ENCODE measurements at places on chromosomes 3 and 15. TPM values are rescaled to one million over a fixed set of nuclear protein-coding genes. Genes with fewer than 3 reads are reported as not detected.

- DNase-seq, result no peak
Measured at GRCh38 chr3:87351937-87352336, 75.6 kb upstream of the POU1F1 start.

GRCh38 chr3:192918275-192918588 is 576 bp upstream of the MB21D2 start:
- no peak for DNase-seq

DNA sequence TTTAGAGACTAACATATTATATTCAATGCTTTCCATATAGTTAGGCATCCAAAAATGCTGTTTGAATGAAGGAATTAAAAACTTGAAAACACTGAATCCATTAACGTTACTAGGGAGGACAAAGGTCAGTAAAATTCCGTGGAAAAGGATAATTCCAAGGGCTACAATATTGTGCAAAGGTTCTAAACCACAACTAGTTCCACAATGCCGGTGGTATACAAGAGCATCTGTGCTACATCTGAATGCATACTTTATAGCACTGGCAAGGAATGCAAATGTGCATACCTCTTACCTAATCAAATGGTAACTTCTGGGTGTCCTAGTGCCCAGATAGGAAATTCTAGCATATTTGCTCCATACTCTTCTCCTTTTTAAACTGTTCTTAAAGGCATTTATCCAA is 2.2 kb downstream of the ICE2 start:
- DNase-seq, result no peak

DNA sequence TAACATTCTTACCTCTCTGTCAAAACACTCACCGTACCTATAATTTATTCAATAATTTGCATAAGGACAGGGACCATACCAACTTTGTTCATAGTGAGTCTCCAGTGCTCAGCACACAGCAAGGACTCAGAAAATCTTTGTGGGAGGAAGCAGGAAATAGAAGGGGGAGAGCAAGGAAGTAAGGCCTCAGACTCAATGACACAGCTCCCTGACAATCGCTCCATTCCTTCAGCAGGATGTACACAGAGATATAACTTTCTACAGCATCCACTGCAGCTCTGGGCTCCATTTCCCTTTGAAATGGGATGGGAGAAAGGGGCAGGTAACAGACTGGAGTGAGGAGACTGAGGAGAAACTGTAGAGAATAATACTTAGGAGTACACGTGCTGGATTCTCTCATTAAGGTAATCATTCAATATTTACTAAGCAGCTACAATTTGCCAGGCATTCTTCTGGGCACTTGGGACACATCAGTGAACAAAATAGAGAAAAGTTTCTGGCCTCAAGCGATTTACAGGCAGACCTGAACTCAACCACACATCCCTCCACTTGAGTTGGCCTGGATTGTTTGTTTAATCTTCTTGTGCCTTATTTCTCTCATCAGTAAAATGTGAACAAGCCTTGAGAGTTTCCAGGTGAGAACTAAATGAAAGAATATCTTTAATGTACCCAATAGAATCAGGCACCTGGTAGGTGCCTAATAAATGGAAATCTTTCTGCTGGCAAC is 330.3 kb upstream of the THBS1 start:
- no peak for DNase-seq

DNA sequence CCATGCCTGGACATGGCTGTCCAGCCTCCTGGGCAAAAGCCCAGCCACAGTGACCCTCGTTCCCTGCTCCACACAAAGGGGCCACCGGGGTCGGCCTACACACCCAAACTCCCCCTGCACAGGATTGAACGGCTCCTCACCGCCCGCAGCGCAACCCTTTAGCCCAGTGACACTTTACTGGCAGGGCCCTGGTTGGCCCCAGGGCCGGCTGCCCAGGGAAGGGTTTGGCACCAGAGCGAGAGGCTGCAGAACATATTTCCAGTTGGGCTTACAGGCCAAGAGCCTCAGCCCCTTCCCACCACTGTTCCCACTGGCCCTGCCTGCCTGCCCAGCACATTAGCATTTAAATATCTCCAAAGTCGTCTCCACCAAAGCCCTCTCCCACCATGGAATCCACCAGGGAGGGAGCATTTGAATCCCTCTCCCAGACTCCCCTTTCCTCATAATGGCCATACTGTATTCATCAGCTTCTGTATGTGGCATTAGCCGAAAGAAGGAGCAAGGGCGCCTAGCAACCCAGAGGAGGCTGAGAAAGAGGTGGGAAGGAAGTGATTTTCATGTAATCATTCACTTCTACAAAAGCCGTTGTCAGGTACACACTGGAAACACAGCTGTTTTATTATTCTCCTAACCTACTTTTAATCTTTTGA is 85.4 kb downstream of the SLC6A11 start:
- no peak for DNase-seq

GRCh38 chr15:86863226-86863915 is 783.7 kb downstream of the AGBL1 start:
- DNase-seq, result no peak

- no peak for DNase-seq
Measured at GRCh38 chr15:44101286-44101685, 93.8 kb downstream of the FRMD5 start.

DNA sequence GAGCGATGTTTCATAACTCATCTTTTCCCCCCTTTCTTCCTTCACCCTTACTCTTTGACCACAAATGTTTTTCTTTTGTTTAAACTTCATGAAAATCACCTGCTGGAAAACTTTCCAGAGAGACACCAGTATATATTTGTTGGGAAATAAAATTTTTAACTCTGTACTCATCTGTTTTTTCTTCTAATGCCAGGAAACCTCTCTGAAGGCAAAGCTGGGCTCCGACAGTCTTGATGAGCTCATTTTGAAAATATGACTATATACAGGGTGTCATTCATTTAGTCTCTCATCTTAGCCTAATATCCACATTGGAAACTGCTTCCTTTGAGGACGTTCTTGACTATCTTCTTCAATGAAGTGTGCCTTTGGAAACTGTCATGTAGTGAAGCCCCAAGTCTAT is 339.6 kb upstream of the ROBO2 start:
- DNase-seq, result no peak

DNA sequence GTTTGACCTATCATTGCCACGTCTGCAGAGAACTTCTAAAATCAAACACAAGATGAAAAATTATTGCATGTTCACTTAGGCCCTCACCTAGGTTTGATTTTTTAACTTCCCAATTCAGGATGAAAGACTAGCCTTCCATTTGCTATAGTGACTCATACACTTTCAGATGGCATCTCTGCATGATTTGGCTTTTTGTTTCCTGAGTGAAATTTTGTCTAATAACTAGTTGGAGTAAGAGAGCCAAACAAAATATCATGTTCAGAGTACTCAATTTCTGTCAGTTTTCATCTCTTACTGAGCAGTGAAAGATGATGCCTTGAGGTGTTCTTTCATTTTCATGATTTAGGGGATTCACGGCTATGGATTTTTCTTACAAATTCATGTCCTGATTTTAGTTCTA is 122.9 kb downstream of the NSUN3 start:
- DNase-seq, result no peak

GRCh38 chr15:52529341-52529924 is 753 bp upstream of the MYO5A start:
- peak; percentile 44 for DNase-seq

GRCh38 chr3:66582721-66583423 is 82.0 kb upstream of the LRIG1 start:
- peak; percentile 48 for DNase-seq

GRCh38 chr15:63918317-63918672 is 84.5 kb upstream of the HERC1 start:
- DNase-seq, result no peak

GRCh38 chr3:3599016-3599415 is 200.2 kb upstream of the LRRN1 start:
- no peak for DNase-seq

DNA sequence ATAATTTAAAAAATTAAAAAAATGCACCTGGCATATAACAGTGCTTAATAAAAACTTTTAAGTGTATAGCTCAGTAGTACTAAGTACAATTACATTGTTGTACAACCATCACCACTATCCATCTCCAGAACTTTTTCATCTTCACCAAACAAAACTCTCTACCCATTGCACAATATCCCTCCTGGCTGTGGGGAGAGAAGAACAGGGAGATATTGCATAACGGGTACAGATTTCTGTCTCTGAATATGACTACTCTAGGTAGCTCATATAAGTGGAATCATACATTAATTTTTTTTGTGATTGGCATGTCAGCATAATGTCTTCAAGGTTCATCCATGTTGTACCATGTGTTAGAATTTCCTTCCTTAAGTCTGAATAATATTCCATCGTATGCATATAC is 91.0 kb upstream of the PLAAT1 start:
- DNase-seq, result no peak

DNA sequence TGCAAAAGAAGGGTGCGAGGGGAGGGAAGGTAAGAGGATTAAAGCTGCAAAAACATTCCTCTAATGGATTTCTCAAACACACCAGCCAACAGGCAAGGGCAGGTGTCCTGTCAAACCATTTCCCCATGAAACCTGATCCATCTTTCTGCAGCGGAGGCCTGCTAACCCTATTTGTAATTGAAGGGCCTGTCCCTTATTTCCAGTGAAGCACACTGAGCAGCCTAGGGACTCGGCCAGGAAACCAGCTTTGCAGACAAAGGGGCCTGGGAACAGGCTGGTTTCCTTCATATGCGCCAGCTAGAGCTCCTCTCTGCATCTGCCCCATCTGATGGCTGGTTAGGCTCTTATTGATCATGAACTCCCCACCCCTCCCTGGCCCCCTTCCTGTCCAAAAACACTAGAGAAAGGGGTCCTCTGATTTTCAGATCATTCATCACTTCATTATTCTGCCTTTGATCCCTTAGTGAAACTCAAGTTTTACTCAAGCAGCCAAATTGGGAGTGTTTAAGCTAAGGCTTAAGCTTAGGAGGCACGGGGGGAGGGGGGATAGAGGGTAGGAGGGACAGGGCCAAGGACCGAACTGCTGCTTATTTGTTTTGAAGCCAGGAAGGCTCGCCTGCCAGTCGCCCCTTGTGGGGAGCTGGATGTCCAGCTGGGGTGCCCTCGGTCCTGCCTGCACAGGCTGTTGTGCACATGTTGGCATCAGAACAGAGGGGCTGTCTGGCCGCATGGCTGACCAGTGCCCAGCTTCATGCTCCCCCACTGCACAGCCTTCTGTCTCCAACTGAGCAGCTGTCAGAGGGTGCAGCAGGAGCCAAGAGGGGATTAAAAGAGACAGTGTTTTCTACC is 53.1 kb downstream of the BOC start:
- no peak for DNase-seq

DNA sequence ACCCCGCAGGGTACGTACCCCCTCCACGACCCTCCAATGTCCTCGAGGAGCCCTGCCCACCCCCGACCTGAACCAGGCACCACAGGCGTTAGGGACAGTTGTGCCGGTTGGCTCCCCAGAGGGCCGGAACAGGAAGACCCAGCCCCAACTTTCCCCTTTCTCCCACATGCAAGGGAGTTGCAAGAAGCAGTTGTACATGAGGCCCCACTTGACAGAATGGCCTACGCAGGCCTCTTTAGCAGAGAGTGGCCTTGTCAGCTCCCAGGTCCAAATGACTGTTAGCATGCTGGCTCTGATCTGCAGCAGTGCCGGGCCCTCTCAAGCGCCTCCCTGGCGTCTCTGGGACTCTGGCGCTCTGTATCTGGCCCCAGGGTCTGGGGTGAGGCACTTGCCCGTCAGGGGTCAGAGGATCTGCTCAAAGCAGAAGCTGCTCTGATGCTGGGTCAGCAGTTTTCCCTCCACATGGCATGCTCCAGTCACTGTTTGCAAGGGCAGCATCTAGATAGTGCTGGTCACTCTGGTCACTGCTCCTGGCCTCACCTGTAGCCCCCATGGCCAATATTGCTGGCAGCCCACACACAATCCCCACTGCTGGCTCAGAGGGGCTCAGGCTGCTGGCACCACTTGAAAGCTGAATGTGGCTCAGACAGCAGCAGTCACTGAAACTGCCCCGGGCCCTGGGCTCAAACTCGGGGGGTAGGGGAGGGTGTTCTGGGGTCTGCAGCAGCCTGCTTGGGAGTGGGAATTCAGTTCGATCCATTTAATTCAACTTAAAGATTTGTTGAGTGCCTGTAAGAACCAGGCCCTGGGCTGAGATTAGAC is 254.5 kb downstream of the FAM43A start:
- DNase-seq, result no peak

GRCh38 chr3:38021196-38021595 is 8.2 kb downstream of the PLCD1 start:
- DNase-seq, result no peak

GRCh38 chr3:47901280-47901833 is 98.4 kb downstream of the DHX30 start:
- DNase-seq, result no peak

- DNase-seq, result no peak
Measured at GRCh38 chr15:99087405-99087943, 17.4 kb upstream of the SYNM start.

DNA sequence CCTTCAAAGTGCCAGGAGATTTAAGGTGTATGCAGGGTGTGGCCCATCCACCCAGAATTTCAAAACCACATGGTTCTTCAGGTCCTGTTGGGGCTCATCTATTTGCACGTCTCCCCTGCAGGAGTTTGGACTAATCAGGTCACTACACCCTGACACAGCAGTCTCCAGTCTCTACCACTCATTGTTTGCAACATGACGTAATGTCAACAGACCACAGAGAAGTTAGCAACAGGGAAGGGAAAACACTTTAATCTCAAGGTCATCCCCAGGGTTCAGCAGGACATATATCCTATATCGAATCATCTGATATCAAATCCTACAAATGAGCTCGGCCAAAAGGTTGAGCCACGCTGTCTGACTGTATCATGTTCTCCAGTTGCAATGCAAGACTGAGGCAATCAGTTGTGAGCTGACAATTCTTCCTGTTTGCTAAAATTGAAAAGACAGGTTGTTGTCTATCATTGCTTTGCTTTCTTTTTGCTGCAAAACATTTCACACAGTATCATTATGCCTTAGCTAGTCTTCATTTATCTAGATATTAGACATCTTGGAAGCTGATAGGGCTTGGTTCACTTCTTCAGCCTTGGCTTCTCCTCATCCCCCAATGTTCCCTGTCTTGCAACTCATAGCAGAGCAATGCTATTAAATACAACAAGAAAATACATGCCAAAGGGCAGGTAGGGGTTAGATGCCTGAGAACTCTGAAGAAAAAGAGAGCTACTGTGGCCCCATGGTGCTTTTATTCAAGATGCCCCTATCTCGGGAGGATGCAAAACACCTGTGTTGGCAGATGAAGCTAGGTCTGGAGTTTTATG is 13.4 kb upstream of the LEKR1 start:
- DNase-seq, result no peak

DNA sequence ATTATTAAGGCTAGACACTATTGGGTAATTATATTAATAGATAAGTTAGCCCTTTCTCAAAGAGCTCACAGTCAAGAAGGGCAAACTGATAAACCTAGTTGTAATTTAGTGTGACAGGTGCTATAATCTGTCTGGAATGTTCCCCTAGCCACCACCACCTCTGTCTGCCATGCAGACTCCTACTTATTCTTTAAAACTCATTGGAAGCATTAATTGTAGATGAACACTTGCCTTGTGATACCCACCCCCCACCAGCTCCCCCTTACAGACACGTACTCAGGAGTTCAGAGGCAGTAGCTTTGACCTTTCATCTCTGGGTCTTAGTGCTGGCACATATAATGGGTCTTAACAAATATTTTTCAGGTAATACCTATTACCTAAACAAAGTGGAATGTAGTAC is 195.9 kb downstream of the TP63 start:
- no peak for DNase-seq

The FAM107A gene
- not detected for total RNA-seq

The TOPBP1 gene
- 96.1 TPM for total RNA-seq

The CCR2 gene
- total RNA-seq, result 70.9 TPM

The CAMK2N2 gene
- not detected for total RNA-seq

The MYLK gene
- total RNA-seq, result not detected

The C3orf62 gene
- total RNA-seq, result 11.1 TPM

The GNAT1 gene
- not detected for total RNA-seq

The LMCD1 gene
- 1.2 TPM for total RNA-seq

Data from activated CD8-positive, alpha-beta T cell treated with anti-CD3 and anti-CD28 coated beads, Interleukin-2, amount 10 ng/mL, durations not matched to agents 7 days and 5 days (primary cell).